Stimulated activated CD8-positive, alpha-beta memory T cell treated with anti-CD3 and anti-CD28 coated beads, Interleukin-4, amount 100 ng/mL, for 48 hours (primary cell): ENCODE measurements at places on chromosomes 5 and 9.

DNA sequence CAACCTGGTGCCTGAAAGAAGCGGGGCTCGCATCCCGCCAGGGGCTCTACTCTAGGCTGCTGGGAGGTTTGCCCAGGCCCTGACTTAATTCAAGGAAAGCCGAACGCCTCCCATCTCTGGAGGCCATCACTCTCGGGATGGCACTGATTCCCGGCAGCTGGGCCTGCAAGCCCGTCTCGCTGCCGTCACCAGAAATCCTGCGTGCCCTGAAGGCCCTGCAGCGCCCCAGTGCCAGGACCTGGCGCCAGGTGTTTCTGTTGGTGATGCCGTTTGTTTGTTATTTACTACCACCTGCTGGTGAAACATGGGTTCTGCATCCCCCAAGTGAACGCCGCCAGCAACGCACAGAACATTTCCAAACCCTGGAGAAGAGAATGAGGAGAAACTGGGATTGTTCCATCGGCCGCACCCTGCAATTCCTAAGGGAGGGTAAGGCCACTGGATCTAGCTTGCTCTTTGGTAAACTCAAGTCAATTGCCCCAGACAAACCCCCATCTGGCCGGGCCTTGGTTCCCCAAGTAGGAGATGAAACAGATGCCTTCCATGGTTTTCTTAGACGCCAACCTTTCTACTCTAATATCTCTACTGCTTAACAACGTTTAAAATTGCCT is 77.9 kb downstream of the AK8 start:
- DNase-seq = peak; percentile 73

GRCh38 chr5:150644058-150644457 is 3.6 kb downstream of the SYNPO start:
- no peak for DNase-seq

GRCh38 chr9:104074876-104075275 is 19.2 kb upstream of the SMC2 start:
- no peak for DNase-seq

GRCh38 chr5:150139334-150139733 is 16.3 kb downstream of the PDGFRB start:
- no peak for DNase-seq

GRCh38 chr9:85594316-85594715 is 147.4 kb downstream of the AGTPBP1 start:
- no peak for DNase-seq

DNA sequence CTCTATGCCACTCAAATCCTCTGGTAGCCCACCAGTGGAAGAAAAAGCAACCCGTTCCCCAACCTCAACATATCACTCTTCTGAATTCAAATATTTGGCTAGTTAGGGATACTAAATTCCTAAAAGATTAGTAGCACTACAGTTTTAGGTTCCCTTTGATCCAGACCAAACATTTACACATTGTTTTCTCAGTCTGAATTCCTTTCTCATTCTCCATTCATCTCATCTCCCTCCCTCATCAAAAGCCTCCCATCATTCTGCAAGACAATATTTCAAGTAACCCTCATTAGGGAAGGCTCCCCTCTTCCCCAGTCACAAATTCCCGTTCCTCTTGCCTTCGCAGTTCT is 26.3 kb downstream of the ADAM19 start:
- DNase-seq = no peak

GRCh38 chr5:161299053-161299452 is 247.5 kb downstream of the GABRB2 start:
- no peak for DNase-seq

DNA sequence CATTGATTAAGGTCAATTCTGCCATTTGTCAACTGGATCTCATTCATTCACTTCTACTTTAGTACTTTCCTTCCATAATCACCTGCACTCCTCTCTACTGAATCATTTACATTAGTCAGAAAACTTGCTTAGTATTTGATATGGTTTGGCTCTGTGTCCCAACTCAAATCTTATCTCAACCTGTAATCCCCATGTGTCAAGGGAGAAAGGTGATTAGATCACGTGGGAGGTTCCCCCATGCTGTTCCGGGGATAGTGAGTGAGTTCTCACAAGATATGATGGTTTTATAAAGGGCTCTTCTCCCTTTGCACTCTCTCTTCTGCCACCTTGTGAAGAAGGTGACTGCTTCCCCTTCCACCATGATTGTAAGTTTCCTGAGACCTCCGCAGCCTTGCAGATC is 23.7 kb upstream of the UGCG start:
- no peak for DNase-seq

DNA sequence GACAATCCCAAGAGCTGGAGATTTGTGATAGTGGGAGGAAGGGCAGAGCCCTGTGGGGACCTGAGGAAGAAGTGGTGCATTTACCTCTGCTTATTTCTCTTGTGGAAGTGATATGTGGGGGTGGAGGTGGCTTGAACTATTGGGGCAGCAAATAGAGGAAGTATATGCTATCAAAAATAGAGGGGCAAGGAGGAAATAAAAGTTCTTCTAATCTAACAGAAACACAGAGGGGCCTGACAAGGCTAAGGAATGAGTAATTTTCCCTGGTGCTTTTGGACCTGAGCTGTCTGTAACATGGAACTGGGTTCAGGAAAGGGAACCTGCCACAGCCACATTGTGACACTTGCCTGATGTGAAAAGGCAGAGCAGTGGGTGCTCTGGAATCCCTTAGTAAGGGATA is 378.6 kb upstream of the KLF4 start:
- DNase-seq = no peak

- no peak for DNase-seq
Observed at GRCh38 chr9:69380811-69381210, 55.8 kb downstream of the ENTREP1 start.

DNA sequence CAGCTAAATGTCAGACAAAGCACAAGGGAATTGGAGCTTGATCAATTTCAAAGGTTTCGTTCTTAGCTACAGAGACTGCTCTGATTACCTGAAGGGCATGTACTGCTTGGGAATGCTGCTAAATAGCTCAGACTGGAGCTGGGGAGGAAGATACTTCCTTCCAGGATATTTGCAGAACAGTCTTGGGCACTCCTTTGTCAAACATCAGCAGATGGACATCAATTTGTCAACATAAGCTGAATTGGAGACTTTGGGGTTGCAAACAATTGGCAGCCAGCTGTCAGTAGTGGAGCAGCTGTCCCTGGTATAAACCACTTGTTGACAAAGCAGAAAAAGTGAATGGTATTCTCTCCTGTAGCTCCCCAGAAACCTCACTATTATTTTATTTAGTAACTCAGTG is 182.0 kb downstream of the CCDC192 start:
- no peak for DNase-seq

GRCh38 chr9:120714846-120715388 is 647 bp upstream of the MEGF9 start:
- DNase-seq = no peak

DNA sequence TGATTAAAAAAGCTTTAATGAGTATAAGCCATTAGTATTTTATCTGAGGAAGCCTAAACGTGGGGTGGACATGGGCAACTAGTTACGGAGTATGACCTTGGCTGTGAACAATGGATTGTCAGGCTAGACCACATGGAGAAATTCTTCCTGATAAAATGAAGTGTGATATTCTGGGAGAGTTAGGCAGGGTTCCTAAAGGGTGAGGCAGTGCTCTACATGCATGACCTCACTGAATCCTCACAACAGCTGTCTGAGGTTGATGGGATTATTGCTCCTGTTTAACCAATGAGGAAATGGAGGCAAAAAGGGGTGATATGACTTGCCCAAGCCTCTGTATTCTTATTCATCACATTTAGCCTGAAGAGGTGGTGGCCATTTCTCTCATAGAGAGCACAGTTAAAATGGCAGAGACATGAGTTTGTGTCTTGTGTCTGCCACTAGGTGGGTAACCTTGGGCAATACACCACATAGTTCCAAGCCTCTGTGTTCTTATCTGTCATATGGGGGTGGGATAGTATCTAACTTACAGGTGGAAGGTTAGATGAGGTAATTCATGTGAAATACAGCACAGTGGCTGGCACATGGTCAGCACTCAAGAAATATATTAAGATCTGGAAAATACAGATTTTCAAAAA is 96.1 kb upstream of the NR3C1 start:
- DNase-seq = no peak

DNA sequence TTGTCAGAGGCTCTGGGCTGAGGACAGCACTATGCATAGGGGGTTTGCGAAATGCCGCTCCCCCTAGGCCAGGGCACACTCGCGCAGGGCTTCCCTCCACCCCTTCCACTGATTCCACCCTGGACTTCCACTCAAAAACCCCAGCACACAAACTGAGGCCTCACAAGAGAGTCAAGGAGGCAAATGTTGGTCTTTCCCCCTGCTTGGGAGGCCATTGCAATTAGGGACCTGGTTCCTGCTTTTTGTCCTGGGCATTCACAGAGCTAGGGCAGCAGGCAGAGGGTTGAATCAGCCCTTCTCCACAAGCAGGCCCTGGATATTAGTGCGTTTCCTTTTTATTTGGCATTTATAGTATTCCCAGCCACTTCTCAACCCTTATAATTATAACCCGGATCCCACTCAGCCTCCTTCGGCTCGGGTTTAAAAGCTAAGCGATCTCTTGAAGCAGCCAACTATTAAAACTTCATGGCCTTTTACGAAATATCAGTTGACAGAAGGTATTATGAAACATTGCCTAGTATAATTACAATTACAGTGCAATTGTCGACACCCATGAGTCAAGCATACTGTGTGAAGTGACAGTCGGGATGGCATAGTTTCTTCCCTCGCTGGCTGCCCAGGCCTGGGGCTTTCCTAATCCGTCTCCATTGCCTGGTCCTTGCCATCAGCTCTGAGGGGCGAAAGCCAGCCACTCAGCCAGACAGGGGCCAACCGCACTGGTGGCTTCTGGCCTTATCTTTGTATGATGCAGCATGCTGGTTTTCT is 285.5 kb upstream of the MAP3K1 start:
- DNase-seq = no peak

GRCh38 chr9:75858497-75859092 is 31.9 kb upstream of the PCSK5 start:
- no peak for DNase-seq

GRCh38 chr5:76291305-76292077 is 111.6 kb upstream of the IQGAP2 start:
- DNase-seq = no peak

GRCh38 chr9:128101231-128101661 is 26.3 kb downstream of the PTGES2 start:
- no peak for DNase-seq

DNA sequence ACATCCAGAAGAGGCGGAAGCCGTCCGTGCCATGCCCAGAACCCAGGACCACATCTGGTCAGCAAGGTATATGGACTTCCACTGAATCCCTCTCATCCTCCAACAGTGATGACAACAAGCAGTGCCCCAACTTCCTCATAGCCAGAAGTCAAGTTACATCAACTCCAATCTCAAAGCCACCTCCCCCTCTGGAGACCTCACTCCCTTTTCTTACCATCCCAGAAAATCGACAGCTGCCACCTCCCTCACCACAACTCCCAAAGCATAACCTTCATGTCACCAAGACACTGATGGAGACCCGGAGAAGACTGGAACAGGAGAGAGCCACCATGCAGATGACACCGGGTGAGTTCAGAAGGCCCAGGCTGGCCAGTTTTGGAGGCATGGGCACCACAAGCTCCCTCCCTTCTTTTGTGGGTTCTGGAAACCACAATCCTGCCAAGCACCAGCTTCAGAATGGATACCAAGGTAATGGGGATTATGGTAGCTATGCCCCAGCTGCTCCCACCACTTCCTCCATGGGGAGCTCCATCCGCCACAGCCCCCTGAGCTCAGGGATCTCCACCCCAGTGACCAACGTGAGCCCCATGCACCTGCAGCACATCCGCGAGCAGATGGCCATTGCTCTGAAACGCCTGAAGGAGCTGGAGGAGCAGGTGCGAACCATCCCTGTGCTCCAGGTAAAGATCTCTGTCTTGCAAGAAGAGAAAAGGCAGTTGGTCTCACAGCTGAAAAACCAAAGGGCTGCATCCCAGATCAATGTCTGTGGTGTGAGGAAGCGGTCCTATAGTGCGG is 130.3 kb upstream of the DMRT1 start:
- DNase-seq = no peak

- DNase-seq = no peak
Observed at GRCh38 chr5:176789873-176790615, 20.3 kb upstream of the UNC5A start.

DNA sequence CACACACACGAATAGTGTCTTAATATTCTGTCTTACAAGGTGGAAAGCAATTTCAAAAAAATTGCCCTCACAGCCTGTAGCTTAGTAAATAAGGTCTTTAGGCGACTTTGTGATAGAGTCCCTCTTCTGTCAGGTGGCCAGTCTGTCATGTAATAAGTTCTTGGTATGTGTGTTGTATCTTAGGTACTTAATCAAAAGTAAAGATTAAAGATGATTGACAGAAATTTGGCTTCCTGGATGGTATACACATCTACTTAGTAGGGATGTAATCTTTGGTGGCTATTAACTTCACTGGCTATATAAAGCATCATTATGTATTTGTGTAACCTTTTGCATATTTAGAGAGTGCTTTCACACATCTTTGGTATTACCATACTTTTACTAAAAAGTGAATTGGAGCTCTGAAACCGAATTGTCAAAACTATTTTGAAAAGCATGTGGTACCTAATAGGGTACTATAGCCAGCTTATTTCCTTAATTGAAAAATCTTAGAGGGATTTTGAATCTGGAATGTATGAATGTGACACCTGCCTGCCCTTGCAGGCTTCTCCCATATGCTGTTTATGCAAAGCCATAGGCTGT is 3.4 kb downstream of the G3BP1 start:
- DNase-seq = no peak

DNA sequence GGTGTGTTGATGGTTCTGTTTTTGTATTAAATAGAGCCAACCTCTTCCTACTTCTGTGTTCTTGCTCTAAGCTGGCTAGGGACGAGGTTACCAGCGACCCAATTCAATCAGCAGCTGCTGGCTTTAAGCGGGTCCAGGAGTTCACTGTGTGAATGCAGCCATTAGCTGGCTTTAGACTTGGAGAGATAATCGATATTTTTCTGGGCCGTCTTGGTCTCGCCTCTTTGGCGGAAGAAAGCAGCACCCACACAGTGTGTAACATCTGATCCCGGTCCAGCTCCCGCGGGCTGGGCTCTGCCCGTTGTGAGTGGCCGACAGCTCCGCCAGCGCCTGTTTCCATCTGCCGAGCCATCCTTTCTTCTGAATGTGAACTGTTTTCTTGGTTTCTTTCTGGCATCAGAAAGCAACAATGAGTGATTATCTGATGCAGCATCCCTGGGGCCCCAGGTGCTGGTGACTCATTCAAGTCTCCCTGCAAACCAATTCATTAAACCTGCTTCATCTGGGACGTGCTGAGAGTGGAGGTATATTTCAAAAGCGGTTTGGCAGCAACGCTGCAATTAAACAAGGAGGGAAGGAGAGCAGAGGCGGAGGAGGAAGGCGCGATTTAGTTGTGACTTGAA is 90.8 kb upstream of the IRX4 start:
- no peak for DNase-seq

- no peak for DNase-seq
Observed at GRCh38 chr9:98373609-98374008, 118.2 kb upstream of the TBC1D2 start.

- DNase-seq = no peak
Observed at GRCh38 chr9:3830291-3830690, 304.5 kb upstream of the RFX3 start.

DNA sequence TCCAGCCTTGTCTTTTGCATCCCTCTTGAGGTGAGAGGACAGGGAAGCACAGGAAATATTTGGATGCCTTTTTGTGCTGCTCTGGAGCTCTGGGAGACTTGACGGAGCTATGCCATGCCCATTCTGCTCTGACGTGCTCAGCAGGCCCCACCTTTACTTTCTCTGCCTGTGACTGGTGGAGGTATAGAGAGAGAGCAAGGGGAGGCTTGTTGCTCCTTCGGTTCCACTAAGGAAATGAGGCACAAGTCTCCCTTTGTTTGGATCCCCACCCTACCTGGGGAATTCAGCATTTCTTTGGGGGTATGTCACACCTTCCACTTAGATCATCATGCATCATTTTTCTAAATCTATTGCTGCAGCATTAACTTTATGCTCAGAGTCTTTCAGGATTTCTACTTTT is 121.8 kb upstream of the CNTLN start:
- DNase-seq = no peak
